Stimulated activated CD8-positive, alpha-beta memory T cell treated with anti-CD3 and anti-CD28 coated beads, Interleukin-7, amount 100 ng/mL, for 1 hour (primary cell): ENCODE measurements at places on chromosomes 5 and 9.

GRCh38 chr5:10301842-10302610, 5.7 kb downstream of the CMBL start:
- DNase-seq: no peak

- no peak for DNase-seq
Observed at GRCh38 chr5:166369807-166370206, 1921.6 kb upstream of the WWC1 start.

DNA sequence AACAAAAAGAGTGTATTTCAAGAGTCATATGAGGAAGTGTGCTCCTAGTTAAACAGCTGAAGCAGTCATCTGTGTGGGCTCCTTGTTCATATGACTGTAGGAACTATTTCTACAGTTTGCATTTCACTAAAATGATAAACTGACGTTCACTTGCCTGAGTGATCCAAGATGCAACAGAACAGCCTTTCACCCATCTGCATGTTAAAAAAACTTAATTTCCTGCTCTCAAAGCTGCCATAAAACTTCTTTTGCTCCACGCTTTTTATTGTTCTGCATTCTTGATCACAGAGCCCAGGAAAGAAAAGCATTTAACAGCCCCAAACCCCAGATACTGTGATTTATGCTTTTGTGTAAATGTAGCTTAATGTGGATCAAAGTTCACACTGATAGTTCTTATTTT, 43.9 kb downstream of the ZNF608 start:
- no peak for DNase-seq

GRCh38 chr9:111063332-111063731, 25.1 kb upstream of the LPAR1 start:
- DNase-seq: no peak

- no peak for DNase-seq
Observed at GRCh38 chr5:61587125-61587524, 255.1 kb downstream of the ZSWIM6 start.
